Nucleus accumbens (tissue), 56 donors: ENCODE measurements at places on chromosomes 1 and 21.

GRCh38 chr1:172630056-172630818, 28.7 kb upstream of the FASLG start:
- no peak for DNase-seq

GRCh38 chr1:235679005-235679404, 29.4 kb upstream of the GNG4 start:
- no peak for DNase-seq

DNA sequence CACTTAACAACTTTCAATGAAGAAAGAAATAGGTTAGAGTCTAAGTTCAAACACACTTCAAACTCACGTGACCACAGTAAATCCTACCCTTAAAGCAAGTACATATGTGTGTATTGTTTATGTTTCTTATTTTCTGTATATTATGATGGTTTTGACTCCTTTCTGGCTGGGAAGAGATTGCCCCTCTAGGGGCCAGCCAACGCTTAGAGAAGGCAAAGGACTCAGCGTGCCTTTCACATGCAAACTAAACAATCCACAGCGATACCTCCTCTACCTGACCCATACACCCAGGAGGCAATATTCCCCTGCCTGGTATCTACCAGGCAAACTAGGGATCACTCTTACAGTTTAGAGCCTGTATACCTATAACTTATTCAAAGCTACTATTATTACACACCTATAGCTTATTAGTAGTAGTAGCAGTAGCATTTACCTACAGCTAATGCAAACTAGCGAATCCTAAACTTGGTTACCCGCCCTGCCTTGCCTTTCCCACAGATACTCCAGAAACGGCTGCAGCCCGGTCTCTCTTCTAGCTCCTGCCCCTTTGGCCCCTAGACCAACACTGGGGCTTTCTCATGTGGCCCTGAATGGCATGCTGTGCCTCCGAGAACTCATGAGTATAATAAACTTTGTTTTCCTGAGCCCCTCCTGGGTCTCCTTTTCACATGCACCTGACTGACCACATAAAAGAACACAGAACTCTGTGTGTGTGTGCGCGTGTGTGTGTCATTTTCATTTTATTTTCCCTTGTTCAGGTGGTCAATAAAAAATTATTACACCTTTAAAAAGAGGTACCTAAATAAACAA, 14.0 kb downstream of the NRIP1 start:
- no peak for DNase-seq

DNA sequence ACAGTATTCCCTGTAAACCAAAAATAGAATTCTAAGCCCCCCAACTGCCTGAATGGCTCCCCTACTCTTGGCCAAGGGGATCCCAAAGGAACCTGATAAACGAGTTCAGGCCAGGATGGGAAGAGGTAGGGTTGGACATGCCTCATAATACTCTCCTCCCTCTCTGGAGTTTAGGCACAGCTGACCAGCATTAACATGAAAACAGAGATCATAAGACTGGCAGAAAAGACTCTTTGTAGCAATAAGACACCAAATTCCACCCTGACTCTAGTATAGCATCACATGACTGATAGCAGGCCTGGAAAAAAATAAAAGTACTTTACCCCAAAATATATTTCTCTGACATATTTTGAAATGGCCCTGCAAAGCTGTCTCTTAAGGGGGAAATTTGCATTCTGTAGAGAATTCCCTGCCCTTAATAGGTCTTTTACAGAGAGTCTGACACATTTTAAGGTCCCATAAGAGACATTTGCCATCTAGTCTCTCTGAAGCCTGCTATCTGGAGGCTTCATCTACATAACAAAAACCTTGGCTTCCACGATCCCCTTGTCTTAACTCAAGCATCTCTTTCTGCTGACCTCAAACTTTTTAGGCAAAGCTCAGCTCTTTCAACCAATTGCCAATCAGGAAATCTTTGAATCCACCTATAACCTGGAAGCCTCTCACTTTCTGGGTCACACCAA, 55.9 kb downstream of the SIK1 start:
- DNase-seq = no peak
